ENCODE measurements at places on chromosomes 2 and 18.

DNA sequence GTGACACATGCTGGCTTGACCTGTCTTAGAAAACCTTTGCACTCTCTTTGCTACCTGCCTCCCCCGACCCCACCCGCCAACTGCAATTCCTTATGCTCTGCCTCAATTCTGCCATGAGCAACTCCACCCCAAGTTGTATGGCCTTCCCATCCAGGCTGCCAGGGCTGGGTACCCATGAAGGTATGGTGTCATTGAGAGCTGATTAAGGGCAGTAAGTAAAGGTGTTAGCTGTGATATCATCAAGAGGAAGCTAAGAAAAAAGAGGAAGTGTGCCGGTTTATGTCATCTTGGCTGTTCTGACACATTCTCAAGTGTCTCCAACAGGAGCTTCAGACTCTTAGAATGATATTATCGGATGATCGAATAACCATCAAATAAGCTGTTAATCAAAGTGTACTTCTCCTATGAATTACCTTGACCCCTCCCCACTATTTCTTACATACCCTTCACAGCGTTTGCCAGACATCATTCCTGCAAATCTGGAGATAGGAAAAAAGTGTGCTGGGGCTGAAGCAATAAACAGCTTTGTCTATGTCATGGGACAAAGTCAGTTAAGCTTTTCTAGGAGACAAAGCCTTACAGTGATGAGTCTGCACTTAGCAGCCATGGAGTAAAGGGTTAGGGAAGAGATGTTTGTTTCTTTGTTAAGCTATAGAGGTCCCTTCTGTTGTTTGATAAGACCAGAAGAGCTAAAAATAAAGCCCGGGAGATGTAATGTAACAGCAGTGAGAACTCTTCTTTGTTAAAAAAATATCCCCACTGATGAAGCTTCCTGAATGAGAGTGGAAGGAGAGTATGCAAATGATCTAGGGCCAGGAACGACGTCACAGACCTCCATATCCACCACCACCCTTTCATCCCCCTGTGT, 40.4 kb upstream of the SMAD2 start:
- no peak for DNase-seq

DNA sequence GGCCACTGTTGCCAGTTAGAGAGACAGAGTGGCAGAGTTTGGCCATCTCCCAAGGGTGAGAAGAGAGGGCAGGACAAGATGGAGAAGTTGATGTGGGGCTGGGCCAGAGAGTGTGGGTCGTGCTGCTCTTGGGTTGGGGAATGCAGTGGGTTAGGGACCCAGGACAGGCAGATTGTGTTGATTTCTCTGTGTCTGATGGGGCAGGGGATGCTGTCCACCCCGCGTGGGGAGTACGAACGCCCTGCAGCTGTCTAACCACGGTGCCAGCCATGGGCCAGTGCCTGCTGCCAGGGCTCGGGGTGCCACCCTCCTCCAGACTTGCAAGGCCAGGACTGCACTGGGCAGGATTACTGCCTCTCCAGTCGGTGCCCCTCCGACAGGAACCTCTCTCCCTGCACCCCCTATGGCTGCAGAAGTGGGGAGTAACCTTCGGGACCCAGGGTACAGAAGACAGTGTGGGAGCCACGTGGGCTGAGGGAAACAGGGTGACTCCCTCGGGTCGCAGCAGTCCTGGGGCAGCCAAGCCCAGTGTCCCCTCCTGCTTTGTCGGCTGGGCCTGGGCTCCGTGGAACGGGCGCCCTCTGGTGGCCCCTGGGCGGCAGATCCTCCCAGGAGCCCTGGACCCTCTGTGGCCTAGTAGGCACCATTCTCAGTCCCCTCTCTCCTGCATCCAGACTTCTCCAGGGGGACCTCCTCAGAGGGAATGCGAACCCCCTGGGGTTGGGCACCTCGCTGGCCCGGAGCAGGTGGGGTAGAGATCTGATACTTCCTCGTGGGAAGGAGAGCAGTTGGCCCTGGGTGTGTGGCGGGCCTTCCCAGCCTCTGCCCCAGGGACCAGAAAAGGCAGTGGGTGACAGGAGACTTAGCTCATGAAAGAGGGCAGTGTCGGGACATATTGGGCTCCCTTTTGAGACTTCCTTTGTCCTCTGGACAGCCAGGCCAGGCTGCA, 2.7 kb downstream of the GPC1 start:
- peak; percentile 51 for DNase-seq

DNA sequence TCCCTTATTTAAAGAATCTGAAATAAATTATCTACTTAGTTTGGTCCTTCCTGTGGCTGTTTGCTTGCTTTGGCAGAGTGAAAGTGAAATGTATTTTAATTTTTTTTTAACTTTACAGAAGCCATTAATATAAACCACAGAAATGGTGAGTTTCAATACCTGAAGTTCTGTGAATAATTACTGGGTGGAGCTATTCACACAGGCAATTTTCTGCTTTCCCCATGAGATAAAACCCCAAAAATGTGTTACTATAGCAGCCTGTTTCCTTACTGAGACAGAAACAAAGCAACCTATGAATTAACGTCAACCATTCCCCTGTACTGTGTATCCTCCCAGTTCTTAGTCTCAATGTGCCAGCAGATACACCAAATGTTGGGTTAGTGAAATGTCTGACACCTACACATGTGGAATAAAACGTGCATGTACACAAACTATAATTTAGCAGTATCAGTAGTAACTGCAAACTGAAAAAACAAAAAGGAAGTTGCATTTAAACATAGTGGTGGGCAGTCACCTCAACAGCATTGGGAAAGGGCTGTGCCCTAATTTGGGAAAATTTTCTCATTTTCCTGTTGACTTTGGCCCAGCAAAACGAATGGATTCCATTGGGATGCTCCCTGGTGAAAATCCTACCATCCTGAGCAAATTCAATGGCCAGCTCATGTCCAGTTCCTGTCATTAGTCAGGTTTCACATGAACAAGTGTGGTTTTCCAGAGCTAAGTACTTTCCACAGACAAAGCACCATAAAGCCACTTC, 73.1 kb upstream of the RMDN2 start:
- DNase-seq, result no peak

- no peak for DNase-seq
Measured at GRCh38 chr2:144496092-144496976, 23.6 kb downstream of the ZEB2 start.

Measured in activated CD4-positive, alpha-beta T cell treated with anti-CD3 and anti-CD28 coated beads for 1 hour (primary cell).